ENCODE measurements at places on chromosomes 2 and 18.

GRCh38 chr2:230947908-230948365 lies 22.9 kb upstream of the GPR55 start:
- no peak for DNase-seq

GRCh38 chr2:205338156-205338555 lies 344.1 kb upstream of the NRP2 start:
- DNase-seq: no peak

GRCh38 chr2:110716959-110717645 lies 15.3 kb upstream of the ACOXL start:
- DNase-seq: no peak

DNA sequence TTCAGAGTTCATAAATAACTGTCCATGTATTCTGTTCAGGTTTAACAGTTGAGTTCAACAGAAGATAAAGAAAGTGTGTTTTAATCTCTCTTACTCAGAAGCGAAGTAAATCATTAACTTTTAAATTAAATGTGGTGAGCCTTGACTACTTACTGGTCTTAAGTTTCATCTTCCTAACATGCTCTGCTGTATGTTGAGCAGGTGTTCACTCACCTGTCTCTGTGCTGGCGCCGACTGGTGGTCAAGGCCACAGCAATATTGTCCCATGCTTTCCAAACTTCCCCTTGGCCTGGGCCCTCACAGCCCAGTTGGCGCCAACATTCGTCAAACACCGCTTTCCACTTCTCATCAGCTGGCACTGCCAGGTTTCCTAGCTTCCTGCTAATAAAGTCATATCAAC lies 17.0 kb upstream of the MPP4 start:
- no peak for DNase-seq

- DNase-seq: peak; percentile 31
These were observed 128.2 kb upstream of the UXS1 start for GRCh38 chr2:106322281-106322680.

All from esophagus muscularis mucosa (tissue), 4 donors.